H9 (cell line): ENCODE measurements at places on chromosomes 6 and 20.

DNA sequence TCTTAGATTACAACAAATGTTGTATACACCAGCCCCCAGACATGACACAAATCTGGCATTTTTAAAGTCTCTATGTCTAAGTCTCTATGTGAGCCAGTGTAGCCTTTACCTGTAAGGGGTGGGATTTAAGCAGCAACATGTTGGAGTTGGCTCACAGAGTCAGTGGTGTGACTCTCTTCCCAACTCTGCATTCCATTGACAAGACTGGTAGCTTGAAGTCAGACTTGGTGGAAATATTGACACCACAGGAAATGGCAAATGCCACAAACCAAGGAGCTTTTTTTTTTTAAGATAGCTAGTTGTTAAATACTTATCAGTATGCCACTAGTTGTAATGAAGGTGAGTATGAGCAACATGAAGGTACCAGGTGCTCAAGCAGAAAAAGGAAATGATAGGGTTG is 103.1 kb upstream of the SMLR1 start:
- DNase-seq: no peak
- H3K27me3 ChIP-seq: no peaks in the 10 kb centered on the region
- 0 out of 3 replicates have a peak, but pooled peaks cover 1% of the 10 kb centered on the region for H3K36me3 ChIP-seq
- H3K4me1 ChIP-seq: no peaks in the 10 kb centered on the region

DNA sequence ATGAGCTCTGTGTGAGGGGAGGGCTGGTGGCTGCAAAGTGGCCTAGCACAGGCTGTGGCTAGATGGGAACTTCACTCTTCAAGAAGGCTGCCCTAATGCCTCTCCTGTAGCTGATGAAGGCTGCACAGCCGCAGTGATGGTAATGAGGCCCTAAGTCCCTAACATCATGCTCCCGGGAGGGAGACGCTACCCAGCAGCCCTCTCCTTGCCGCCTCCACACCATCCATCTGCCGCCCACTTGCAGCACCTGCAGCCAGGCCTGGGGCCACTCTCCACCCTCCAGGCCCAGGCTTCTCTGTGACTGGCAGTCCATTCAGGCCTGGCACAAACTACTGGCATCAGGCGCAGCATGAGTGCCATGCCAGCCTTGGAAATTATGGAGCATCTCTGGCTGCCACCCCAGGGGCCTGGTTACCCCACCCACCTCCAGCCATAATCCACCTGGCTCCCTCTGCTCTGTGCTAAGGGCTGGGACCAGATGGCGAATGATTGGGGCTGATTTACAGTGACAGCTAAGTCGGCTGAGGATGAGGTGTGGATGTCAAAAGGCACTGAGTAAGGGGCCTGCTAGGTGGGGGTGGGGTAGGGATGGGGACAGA is 284.2 kb downstream of the LRFN2 start:
- H3K4me3 ChIP-seq: no peak overlapping the region
- H3K4me1 ChIP-seq: no peaks in the 10 kb centered on the region

DNA sequence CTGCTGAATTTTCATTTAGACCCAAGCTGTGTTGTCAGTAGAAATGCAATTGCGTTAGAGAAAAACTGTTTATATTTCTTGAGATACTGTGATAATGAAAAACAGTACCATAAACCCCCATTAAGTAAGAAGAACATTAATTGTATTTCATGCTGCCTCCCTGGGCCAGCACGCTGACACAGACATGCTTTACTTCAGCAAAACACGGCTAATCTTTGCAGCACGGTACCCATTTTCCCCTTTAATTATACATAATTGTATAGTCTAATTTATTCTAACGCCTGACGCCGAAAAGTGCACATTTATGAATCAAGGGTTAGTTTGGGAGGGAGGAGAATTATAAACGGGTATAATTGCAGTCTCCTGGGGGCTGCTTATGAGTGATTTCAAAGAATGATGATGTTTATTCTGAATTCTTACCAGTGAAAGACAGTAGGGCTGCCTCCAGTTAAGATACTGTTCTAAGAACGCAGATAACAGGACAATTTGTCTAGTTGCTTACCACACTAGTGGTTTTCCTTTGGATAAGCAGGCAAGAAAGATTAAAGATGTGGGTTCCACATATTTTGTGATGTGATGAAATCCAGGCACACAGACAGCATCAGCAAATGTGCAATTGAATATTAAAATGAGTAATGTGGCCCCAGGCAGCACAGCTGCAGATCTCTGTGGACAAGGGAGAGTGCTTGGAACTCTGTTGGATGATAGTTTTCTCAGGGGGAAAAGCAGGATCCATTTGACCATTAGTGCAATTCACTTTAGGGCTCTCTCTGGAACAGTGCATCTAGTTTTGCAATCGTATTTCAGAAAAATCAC is 4.7 kb upstream of the SULF2 start:
- DNase-seq: no peak
- H3K27me3 ChIP-seq: no peaks in the 10 kb centered on the region; the same call in 1 of the 2 replicates
- H3K36me3 ChIP-seq: no peaks in the 10 kb centered on the region
- no peaks in the 10 kb centered on the region; the same call in 1 of the 2 replicates for H3K4me1 ChIP-seq
- no peak overlapping the region for H3K27ac ChIP-seq

DNA sequence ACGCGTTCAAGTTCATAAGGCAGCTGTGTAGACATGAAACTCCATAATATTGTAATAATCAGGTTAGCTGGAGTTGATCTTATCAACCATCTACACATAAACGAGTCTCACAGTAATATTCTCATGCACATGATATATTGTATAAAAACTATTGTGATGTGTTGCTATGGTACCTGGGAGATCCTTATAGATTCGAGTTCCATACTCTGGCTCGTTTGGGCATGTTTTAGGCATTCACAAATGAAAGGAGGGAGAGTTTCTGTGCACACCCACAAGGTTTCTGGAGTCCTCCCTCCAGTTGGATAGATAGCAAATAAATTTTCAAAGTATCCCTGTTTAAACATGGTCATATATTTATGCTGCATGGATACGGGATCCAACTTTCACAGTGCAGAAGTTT is 567.5 kb upstream of the SLC35B3 start:
- no peak for DNase-seq
- no peaks in the 10 kb centered on the region for H3K36me3 ChIP-seq
- H3K4me3 ChIP-seq: no peak overlapping the region
- no peaks in the 10 kb centered on the region for H3K4me1 ChIP-seq
- no peak overlapping the region for H3K27ac ChIP-seq
- no peaks in the 10 kb centered on the region for H3K27me3 ChIP-seq

DNA sequence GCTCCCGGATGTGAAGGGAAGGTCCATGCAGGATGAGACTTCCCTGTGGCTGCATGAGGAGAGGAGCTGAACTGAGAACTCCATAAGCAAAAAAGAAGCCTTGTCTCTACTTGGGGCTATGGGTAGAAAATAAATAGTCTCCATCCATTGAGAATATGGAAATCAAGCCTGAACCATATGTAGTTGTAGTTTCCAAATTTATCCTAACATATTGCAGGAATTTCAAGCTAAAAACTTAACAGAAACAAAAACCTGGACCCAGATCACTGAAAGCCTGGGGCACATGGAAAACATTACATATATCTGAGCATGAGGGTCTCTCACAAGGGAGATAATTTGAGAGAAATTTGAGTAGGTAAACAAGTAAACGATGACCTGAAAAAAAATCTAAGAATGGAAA is 94.9 kb upstream of the C6orf118 start:
- no peak overlapping the region for H3K27ac ChIP-seq
- no peaks in the 10 kb centered on the region for H3K27me3 ChIP-seq
- H3K36me3 ChIP-seq: peaks cover 9% of the 10 kb centered on the region; the same call in 1 of the 2 replicates
- DNase-seq: no peak
- no peaks in the 10 kb centered on the region for H3K4me1 ChIP-seq

DNA sequence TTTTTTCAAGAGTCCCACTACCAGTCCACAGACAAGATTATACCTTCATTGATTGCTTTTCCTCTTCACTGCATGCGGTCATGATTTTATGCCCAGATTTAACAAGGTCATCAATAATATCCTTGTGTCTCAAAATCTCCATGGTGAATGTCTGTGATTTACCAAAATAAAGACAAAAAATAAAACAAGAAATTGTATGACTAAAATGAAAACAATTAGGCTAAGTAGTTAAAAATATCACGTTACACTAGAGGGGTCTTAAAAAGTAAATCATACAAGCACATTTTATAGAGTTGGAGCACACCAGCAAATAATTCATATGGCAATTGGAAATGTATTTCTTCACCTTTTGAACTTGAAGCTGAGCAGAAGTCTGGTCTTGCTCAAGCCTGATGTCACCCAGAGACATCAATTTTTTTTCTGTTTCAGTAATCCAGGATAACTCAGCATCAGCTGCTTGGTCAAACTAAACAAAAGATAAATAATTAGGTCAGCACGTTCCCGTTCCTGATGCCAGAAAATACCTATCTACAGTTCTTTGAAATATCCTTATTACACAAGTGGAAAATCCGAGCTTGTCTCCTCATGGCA is 125.4 kb downstream of the DST start:
- peaks cover 43% of the 10 kb centered on the region for H3K36me3 ChIP-seq
- no peak overlapping the region for H3K27ac ChIP-seq
- no peak for DNase-seq
- peaks cover 2% of the 10 kb centered on the region; the same call in 1 of the 2 replicates for H3K4me1 ChIP-seq
- H3K4me3 ChIP-seq: no peak overlapping the region

GRCh38 chr6:28345201-28345600 is 4.5 kb upstream of the ZKSCAN3 start:
- H3K27me3 ChIP-seq: no peaks in the 10 kb centered on the region; the same call in 1 of the 2 replicates
- no peak overlapping the region for H3K4me3 ChIP-seq
- no peak overlapping the region for H3K27ac ChIP-seq
- H3K36me3 ChIP-seq: no peaks in the 10 kb centered on the region

- H3K4me3 ChIP-seq: no peak overlapping the region
- no peak overlapping the region for H3K27ac ChIP-seq
- DNase-seq: no peak
- no peaks in the 10 kb centered on the region for H3K4me1 ChIP-seq
- no peaks in the 10 kb centered on the region for H3K27me3 ChIP-seq
These were observed 17.3 kb upstream of the ELOVL4 start for GRCh38 chr6:79964607-79965081.

GRCh38 chr6:34791164-34791700 is 651 bp upstream of the BLTP3A start:
- no peaks in the 10 kb centered on the region for H3K4me1 ChIP-seq
- H3K27ac ChIP-seq: no peak overlapping the region
- peak overlapping the region; percentile 98 for H3K4me3 ChIP-seq
